ENCODE measurements at places on chromosomes 12 and 14.

DNA sequence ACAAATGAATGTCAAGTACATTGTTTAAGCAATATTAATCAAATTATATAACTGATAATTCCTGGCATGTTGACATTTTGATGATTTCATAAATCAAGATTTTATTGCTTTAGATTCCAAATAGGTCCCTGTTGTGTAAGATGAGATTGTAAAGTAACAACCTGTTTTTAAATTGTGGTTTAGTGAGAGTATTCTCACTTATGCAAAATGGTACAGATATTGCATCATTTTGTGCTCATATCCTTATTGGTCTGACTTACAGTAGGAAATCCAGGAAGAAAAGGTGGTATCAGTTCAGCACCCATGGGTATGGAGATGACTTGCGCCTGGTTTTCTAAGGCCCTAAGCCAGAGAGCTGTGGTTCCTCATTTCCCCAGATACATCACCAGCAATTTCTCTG, 165.5 kb downstream of the KIF21A start:
- no peak for DNase-seq

DNA sequence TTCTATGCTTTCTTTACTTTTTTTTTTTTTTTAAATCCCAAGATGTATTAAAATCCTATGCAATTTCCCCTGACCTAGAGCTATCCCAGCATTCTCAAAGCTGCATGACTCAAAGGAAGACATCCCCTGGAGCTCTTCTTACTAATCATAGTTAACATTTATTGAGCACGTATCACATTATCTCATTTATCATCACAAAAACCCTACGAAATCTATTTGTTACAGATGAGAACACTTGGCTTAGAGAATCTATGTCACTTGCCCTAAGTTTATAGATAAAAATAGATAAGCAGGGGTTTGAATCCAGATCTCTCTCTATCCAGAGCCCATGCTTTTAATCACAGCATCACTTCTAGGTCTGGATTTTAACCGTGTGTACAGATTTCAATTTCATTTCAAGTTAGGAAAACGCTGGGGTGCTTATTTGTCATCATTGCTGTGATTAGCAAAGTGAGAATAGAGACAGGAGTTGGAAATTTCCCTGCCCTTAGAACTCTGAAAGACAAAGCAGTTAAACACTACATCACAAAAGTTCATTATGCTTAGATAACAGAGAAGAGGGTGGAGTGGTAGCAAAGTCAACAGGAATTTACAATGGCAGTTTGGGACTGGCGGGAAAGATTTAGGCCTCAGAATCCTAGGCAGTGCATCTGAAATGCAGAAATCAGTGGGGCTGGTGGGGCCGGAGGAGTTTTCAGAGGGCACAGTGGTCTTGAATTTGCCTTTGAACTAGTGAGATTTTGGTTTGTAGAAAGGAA, 177.7 kb upstream of the FRMD6 start:
- DNase-seq: no peak

DNA sequence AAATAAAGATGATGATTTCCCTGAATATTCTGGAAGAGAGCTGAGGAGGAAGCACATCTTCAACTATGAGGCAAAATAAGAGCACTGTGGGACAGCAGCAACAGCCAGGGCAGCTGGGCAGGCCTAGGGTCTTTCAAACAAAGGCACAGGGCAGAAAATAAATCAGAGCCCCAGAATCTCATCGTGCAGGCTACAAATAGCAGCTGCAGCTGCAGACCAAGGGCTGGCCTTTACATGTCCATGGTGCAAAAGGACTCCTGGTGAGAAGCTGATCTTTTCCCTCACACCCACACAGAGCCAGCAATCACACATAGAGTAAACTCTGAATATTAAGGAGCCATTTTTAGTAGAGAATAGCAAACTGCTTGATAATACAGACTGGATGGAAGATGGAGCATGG, 13.6 kb upstream of the MYBPC1 start:
- no peak for DNase-seq

- no peak for DNase-seq
These were observed 12.0 kb downstream of the GNG2 start for GRCh38 chr14:51872396-51872795.

DNA sequence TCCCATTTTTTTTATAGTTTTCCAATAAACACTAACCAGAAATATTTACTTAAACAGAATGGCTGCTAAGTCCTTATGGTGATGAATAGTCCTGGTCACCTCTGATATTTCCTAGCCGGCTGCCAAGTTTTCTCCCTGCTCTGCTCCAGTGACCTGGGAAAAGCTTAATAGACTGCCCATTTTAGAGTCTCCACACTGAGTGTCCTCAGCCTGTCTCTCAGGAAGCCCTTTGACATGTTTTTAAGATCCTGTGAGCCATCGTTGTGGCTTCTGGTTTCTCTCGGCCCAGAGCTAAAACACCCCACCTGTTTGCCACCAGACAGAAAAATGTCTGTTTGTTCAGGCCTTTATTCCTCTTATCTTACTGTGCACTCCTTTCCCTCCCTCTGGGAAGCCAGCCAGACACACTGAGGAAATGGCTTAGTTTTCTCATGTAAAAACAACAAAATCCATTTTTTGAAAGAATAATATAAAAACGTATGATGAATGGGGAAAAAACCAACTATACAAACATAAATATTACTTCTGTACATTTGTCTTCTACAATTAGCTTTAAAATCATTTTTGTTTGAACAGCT, 25.4 kb upstream of the ALDH2 start:
- no peak for DNase-seq

- no peak for DNase-seq
These were observed 12.8 kb downstream of the CHPT1 start for GRCh38 chr12:101710288-101710687.

DNA sequence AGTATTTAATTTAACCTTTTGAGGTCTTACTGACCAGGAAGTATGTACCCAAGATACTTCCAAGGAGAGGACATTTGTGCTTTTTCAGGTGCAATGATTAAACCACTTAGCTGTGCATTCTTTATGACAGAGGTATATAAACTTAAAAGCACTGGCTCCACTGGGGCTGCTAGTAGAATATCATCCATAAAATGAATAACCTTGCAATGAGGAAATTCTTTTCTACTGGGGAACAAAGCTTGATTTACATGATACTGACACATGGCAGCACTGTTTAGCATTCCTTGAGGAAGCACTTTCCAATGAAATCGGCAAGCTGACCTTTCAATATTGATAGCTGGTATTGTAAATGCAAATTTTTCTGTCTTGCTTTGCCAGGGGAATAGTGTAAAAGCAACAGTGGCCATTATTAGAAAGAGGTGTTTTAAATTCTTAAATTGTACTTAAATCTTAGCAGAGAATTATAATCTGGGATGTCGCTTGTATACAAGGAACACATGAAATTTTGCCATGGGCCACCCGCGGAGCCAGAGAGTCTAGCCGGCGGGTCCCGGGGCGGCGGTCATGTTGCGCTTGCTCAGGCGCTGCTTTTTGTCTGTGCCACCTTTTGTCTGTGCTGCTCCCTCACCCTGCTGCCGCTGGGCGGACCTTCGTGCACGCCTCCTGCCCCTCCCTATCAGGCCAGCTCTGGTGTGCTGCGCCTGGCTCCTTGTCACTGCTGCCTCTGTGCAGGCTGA, 20.9 kb upstream of the BLTP3B start:
- DNase-seq: peak; percentile 82

DNA sequence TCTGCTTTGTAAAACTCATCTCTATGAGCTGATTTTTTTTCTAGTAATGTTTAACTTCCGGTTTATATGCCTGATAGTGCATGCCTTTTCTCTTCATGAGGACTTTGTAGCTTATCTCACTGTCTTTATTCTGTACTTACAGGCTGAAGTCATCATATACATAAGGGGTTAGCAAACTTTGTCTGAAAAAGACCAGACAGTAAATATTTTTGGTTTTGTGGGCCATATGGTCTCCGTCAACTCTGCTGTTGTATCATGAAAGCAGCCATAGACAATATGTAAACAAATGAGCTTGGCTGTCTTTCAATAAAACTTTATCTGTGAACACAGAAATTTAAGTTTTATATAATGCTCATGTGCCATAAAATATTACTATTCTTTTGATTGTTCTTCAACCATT, 172.1 kb downstream of the GXYLT1 start:
- no peak for DNase-seq

- DNase-seq: peak; percentile 21
These were observed 104.7 kb downstream of the ZNF664 start for GRCh38 chr12:124077701-124078100.

GRCh38 chr12:121839106-121839992, 19.3 kb downstream of the HPD start:
- DNase-seq: peak; percentile 99

GRCh38 chr14:22915886-22916521, 2.9 kb downstream of the RBM23 start:
- DNase-seq: no peak

- DNase-seq: no peak
These were observed 162.8 kb upstream of the TBX3 start for GRCh38 chr12:114846771-114847170.

DNA sequence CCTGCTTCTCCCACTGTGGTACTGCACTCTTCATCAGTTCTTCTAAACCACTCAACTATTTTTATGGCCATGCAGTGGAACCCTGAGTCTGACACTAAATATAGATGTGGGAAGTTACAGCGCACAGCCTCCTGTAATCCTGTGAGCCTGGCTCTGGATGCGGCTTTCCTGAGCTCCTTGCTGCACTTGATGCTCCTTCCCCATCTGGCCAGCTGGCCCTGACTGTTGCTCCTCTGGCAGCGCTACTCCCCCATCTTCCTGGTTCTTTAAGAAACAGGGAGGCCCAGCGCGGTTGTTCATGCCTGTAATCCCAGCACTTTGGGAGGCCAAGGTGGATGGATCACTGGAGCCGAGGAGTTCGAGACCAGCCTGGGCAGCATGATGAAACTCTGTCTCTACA, 24.6 kb downstream of the IQSEC3 start:
- DNase-seq: no peak

DNA sequence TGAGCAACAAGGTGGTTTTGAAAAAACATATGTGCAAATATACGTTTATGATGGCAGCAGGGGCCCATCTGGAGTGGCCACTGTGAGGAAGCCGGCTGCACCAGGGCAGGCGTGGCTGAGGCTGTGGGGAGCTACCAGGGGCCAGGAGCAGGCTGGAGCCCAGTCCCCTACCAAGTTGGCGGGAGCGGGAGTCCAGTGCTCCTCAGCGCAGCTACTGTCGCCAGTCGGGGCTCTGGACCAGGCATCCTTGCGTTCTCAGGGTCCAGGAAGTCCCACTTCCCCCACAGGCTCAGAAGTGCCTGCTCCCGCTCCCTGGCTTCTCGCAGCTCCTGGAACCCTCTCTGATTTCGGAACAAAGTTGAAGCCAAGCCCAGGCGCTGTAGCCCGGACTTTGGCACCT, 1377.5 kb upstream of the FLRT2 start:
- DNase-seq: no peak

DNA sequence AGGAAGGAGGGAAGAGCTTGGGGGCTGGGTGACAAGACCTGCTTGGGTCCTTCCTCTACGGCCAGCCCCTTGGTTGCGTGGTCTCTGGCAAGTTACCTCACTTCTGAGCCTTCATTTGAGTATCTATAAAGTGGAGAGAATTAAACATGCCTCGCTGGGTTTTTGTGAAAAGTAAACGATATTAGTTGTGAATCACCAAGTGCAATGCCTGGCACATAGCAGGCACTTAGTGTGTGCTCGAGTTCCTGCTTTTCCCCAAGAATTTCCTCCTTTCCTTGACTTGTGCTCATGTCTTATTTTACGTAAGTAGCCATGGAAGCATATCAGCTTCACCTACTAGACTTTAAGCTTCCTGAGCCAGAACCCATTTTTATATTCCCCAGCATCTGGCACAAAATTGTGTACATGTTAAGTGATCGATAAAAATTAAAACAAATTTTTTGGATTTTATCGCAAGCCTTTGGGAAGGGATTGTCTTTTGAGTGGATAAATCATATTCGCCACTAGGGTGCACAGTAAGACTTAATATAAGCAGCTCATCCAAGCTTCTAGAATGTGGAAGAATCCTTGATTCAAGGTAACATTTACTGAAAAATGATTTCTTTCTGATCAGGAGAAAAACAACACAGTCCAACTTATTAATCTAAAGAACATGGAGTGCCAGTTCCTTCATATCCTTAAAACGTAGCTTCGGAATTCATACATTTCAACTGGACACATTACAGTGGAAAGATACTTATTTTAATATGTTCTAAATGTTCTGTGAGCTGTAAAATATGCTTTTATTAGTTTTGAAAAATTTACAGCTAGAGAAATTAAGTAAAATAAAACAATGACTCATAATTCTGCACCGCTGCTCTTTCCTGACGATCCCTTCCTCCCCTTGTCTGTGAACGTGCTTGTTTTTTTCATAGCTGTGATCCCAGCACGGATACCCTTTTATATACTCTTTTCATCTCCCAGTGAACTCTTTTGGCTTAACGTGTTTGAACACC, 62.0 kb downstream of the SLC25A47 start:
- DNase-seq: peak; percentile 71

GRCh38 chr12:15856097-15856982, 25.8 kb upstream of the STRAP start:
- peak; percentile 67 for DNase-seq

DNA sequence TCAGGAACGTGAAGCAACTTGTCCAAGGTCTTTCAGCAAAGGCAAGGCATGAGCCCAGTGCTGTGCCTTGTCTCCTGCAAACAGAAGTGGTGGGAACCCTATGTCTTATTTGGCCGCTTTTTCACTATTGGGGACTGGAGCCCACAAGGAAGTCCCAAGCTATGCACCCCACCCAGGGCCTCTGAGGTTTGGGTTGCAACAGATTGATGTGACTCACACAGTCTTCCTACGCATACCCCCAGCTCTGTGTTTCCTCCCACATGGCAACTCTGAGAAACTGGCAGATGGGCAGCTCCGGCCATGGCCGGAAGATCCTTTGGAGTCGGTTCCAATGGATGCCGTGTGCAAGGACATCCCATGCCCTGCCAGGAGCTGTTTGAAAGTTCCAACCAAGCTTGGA, 28.3 kb upstream of the CMKLR1 start:
- DNase-seq: no peak

GRCh38 chr14:89265234-89265633, 151.8 kb downstream of the FOXN3 start:
- no peak for DNase-seq

Measured in NCI-H510A treated with DMSO at 0.1 percent for 48 hours (cell line).